Cerebellar nuclear complex (tissue), 1 donor: ENCODE measurements at places on chromosomes 1 and 21.

DNA sequence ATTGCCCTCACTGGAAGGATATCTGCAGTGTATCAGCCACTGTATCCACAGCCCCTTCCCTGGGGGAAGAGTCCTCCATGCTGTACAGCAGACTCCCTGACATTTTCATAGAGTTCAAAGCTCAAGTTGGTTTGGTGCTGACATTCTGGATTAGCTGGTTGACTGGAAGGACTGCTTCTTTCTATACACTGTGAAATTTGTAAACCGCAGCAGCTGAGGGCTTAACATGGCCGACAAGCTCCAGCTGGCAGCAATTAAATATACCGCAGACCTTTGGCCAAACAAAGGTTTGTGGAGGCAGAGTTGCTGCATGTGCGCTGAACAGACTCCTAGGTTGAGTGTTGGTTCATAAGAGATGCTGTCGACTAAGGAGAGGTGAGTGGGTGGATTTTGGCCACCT, 126.4 kb downstream of the DHRS3 start:
- DNase-seq = no peak

DNA sequence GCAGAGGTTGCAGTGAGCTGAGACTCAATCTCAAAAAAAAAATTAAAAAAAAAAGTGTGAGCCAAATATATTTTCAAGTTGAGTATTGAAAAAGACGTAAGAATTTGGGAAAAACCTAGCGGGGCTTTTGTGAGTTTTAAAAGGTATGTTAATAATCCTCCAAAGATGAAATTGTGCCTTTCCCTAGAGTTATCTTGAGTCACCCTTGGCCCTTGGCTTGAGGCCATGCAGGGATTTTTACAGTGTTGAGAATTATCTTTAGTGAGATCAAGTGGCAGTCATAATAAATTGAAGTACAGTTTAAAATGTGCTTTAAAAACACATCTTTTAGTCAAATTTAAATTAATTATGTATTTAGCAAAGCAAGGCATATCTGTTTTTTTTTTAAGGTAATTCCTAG, 32.7 kb downstream of the PPP2R5A start:
- no peak for DNase-seq

DNA sequence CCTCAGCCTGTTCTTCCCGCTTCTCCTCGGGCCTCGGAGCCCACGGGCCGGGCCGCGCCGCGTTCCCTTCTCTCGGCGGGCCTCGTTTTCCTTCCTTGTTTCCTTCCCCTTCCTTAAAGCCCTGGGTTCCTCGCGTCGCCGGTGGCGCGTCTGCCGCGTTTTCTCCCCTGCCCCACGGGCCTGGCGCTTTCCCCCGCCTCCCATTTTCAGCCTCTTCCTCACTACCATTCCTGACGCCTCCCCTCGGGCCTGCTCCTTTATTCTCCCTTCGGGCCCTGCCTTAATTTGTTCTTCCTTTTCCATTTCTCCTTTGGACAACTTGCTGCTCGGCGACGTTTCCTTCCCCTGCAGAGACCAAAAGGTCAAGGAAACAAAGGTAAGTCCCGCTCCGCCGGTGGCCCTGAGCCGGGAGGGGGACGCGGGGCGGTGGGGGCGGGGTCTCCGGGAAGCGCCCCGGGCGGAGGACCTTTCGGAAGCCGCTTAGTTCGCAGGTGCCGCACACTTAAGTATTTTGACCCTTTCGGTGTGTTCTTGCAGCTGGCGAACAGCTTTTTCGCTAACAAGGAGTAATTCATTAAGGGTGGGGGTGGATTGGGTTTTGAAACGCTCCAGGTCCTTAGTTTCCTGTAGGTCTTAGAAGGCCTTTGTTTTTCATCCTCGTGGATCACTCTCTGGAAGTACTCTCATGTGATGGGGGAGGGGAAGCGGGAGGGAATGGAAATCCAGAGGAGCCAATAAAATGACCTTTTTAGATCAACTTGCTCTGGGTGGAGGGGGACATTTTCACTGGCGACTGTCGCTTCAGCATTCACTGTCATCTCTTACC, 780 bp downstream of the YTHDF2 start:
- no peak for DNase-seq

DNA sequence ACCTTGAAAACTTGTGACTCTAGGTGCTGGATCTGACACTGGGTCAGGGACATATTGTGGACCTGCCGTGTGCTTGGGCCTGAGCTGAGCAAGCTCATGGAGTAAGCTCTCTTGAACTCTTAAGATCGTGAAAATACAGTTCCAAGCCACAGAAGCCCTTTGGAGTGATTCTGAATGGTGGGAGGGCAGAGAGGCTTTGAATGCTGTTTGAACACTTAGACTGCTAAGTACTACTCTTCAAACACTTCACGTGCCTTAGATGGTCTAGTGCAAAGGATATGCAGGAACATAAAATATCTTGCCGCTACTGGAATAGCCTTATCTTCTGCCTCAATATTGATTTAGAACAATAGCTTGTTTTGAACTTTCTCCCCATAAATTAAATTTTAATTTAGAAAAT, 21.6 kb downstream of the ROR1 start:
- DNase-seq = no peak

- no peak for DNase-seq
Measured at GRCh38 chr1:40949563-40949962, 29.9 kb upstream of the CTPS1 start.

- DNase-seq = no peak
Measured at GRCh38 chr1:6220236-6220635, 14.3 kb downstream of the RNF207 start.

- DNase-seq = no peak
Measured at GRCh38 chr1:214102907-214103306, 115.1 kb downstream of the PROX1 start.
